Stimulated activated CD8-positive, alpha-beta memory T cell treated with anti-CD3 and anti-CD28 coated beads, Interleukin-7, amount 100 ng/mL, for 1 hour (primary cell): ENCODE measurements at places on chromosomes 2 and 18.

DNA sequence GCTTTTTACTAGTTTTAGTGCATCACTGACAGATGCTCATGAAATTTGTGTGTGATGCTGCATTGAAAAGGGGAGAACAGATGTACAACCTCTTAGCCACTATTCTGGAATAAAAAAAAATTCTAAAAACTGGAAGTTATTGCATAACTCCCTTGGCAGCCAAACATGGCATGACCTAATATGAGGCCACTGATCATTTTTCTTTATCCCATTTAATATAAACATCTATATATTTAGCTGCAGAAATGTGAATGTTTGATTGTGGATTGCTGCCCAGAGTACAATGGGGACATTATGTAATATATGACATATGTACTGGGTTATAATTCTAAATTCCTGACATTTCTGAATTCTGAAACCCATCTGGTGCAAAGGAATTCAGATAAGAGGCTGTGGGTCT, 86.5 kb downstream of the CDCA7 start:
- no peak for DNase-seq

GRCh38 chr2:217694291-217694690, 308.5 kb downstream of the TNS1 start:
- no peak for DNase-seq

- DNase-seq: no peak
These were observed 12.2 kb upstream of the COL5A2 start for GRCh38 chr2:189191766-189192165.

DNA sequence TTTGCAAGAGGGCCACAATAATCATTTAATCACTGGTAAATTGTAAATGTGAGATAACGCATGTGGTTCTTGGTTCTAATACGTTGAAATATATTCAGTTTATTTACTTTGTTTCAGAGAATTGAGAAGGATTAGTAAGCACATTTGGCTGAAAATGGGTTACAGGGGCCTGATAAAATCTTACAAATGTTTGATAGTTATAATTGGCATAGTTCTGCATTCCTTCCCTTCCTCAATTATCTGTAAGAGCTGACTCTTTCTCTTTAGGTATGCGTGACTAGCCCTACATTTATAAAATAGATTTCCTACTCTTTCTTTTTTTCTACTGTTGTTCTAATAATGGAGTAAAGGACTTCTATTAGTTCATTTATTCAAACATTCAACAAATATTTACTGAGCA, 685.2 kb downstream of the NUP35 start:
- DNase-seq: no peak

- no peak for DNase-seq
These were observed 23.0 kb downstream of the STK39 start for GRCh38 chr2:168224346-168224745.

GRCh38 chr2:105325389-105325963, 4.1 kb downstream of the TGFBRAP1 start:
- no peak for DNase-seq
